ENCODE measurements at places on chromosomes 4 and X.

DNA sequence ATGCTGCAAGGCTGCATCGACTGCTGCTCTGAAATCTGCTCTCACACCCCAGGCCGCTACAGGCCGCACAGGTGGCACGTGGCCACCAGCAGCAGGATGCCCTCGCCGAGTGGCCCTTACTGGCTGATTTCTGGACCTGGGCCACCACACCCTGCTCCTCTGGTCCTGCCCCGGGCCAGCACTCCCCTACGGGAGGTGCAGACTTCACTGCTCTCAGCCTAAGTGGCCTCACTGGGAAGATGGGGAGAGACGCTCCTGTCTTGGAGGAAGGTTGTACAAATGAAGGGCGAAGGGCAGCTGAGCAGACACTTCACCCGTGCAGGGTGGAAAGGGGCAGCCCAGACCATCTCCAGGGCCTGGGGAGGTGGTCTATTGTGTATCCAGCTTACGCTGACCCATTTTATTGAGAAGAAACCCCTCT, 72.5 kb downstream of the ACOX3 start:
- DNase-seq: no peak

DNA sequence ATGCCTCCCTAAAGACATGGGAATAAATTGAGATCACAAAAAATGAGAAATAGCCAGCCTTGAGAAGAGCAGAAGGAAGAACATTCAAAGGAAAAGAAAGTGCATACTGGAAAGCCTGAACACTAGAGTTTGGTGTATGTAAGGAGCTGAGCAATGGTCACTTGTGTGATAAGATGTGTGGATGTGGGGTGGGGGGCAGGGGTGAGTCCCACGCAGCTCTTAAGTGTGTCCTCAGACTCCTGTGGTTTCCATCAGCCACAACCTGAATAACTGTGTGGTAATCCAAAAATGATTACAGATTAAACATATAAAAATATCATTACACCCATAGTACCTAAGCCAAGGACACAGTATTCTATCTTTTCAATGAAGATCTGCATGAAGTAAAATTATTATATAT, 59.9 kb downstream of the ELOVL6 start:
- no peak for DNase-seq

DNA sequence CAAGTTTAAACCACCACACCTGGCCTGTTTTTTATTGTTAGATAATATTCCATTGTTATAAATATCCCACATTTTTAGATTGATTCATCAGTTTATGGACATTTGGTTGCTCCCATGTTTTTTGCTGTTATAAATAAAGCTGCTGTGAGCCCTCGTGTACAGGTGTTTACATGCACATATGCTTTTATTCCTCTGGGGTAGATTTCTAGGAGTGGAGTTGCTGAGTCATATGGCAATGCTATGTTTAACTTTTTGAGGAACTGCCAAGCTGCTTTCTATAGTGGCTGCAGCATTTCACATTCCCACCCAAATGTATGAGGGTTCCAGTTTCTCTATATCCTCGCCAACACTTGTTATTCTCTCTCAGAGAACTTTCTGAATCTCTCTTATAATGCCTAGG, 90.5 kb downstream of the TBL1X start:
- no peak for DNase-seq

DNA sequence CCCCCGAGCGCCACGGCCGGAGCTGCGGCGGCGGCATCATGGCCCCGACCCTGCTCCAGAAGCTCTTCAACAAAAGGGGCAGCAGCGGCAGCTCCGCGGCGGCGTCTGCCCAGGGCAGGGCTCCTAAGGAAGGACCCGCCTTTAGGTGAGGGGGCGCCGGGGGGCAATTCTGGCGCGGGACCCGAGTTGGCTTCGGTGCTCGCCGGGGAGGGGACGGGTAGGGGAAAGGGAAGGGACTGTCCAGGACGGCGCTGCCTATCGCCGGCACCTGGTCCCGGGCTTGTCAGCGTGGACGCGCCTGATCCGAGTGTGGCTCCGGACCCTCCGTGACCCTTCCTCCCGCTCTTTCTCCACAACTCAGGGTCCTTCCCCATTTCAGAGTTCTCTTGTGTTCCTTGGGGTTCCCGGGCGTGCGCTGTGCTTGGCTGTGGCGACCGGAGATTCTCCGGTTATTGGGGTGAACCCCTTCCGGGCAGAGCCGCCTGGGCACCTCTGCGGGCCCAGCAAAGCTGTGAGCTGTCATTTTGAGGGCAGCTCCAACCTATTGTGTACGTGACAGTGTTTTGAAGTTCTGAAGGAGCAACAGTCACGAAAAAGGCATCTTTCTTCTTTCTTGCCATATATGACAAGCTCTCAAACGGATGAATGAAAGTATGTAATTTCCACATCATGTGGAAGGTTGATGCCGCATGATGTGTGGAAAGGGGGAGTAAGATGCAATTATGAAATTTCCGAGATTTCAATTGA, 522 bp downstream of the FNIP2 start:
- peak; percentile 54 for DNase-seq

DNA sequence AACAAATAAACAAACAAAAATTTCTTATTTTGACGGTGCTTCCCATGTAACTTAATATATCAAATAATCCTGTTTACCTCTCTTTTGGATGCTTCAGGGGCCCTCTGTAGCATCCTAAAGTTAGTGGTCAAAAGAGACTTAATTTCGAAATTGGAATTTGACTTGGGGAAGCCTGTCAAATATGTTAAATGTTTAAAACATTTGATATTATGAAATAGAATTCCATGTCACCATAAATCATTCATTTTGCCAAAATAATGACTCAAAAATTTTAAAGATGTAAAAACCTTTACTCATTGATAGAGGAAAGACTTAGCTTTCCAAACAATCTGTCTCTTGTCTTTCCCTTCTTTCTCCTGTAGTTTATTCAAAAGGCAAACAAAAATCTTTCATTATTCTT, 20.6 kb upstream of the TEX13A start:
- no peak for DNase-seq

- no peak for DNase-seq
Measured at GRCh38 chr4:17066236-17066635, 167.8 kb upstream of the LDB2 start.
